ENCODE measurements at places on chromosomes 12 and 14.

- DNase-seq, result no peak
Measured at GRCh38 chr14:36661506-36662257, at the start of gene PAX9. Gene PAX9, plus strand, starts transcription at chr14:36661860. Its CDS starts 230 bp downstream, at chr14:36662090.

GRCh38 chr14:95045836-95046430, 111.4 kb downstream of the DICER1 start:
- DNase-seq, result peak; percentile 10

DNA sequence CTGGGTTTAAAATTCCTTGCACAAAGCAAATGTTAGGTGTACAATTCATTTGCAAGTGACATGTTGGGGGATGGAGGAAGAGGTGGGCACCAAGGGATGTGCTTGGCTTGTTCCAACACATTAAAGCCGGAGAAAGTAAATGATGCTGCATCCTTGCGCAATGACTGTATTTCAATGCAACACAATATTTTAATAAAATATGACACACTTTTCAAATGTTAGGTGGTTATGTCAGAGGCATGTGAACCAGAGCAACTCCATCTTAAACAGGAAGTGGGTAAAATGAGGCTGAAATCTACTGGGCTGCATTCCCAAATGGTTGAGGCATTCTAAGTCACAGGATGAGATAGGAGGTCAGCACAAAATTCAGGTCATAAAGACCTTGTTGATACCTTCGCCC, 53.6 kb upstream of the ARHGAP5 start:
- no peak for DNase-seq

GRCh38 chr12:46267825-46268582, 839 bp downstream of the SLC38A1 start:
- DNase-seq, result peak; percentile 12

- no peak for DNase-seq
Measured at GRCh38 chr14:23097786-23098185, 2.5 kb downstream of the C14orf119 start.

GRCh38 chr12:49091836-49092085, 2.8 kb downstream of the DHH start:
- DNase-seq, result no peak

DNA sequence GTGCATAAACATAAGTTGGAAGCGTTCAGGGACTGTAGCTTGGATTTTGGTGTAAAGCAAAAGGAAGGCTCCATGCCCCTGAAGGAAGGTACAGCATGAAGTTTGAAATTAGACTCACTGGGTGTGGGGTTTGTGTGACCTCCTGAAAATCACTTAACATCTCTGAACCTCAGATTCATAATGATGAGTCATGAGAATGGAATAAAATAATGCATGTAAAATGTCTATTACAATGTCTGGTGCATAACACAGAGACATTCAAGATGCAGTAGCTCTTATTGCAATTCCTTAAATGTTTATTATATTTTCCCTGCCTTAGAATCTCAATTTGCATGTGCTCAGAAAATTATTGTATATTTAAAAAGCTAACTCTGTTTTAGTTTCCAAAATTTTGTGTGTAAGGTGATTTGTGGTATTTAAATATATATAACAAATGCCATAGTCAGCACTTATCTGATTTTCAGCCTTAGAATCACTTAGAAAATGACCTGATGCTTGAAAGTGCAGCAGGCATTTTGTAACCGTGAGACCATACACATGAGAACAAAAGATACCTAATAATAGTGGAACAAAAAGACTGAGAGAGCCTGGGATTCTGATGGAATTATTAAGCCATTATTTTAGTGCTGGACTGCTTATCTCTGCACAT, 66.3 kb downstream of the E2F7 start:
- DNase-seq, result no peak

GRCh38 chr14:69769623-69770022, 2.7 kb downstream of the SRSF5 start:
- no peak for DNase-seq

GRCh38 chr12:92133171-92133570, 12.5 kb downstream of the BTG1 start:
- DNase-seq, result no peak

DNA sequence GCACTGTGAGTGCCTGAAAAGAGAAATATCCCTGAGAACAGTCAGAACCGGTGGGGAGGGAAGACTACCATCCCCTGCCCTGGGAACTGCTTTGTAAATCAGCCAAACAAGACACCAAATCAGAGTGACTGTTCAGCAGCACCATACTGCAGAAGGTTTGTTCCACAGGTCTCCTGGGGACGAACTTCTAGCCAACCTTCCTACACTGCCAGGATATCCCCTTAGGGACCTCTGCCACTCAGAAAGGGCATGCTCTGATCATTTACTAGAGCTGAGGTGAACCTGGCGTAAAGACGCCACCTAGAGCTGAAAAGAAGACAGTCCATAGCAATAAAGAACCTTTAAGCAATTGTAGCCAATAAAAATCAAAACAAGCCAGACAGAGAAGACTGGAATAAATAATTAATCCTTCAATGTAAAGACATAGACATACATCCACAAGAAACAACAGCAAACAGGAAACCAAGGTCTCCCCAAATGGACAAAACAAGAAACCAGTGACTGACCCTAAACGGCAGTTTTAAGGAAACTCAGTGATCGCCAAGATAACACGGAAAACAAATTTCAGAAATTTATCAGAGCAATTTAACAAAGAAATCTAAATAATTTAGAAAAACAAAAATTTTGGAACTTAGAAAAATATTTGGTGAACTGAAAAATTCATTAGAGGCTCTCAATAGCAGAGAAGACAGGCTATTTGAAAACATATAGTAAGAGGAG, 228.1 kb upstream of the AMIGO2 start:
- DNase-seq, result no peak

DNA sequence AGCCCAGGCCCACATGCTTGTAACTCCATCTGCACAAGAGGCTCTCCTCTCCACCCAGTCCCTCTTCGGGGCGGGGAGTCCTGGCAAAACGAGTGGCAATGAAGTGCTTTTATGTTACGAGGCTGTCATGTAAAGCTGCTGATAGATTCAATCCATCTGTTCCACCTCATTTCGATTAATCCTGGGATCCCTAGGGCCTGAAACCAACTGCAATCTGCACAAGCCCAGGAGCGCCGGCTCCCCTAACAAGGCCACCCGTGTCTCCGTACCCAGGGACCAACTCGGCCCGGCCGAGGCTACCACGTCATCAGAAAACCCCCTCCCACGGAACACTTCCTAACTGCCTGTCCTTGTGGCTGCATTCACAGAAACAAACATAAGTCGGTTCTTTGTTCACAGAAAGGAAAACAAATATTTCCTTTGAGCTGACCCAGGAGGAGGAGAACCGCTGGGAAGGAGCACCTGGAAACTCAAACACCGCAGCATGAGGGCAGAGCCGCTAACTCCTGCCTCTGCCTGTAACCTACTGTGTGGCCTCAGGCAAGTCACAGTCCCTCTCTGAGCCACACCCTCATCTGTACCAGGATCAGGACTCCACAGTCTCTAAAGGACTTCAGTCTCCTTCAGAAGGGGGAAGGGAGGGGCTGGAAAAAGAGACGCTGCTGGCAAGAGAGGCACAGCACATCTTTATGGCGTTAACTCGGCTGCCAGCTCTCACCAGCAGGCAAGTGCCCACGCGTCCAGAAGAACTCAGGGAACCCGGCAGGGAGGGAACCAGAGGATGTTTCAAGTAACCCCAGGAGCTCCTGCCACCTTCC, 47.8 kb downstream of the CCDC88C start:
- DNase-seq, result no peak

DNA sequence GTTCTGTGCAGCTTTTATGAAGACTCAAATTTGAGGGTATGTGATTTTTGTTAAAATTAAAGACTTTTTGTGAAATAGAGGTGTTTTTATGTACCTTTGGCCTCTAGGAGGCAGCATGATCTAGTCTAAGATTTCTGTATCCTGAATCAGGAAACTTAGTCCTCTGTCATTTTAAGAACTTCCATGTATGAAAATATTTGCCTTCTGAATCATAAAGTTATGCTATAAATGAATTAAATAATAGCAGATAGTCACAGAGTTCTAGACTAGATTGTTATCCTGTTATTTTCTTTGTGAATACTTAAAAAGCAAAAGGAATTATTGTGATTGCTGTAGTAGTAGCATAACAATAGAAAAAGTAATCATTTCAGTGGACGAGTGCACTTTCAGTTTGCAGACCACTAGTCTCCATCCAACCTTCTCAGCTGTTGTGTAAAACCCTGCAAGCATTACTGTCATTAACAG, 56.3 kb downstream of the FGD4 start:
- DNase-seq, result no peak

DNA sequence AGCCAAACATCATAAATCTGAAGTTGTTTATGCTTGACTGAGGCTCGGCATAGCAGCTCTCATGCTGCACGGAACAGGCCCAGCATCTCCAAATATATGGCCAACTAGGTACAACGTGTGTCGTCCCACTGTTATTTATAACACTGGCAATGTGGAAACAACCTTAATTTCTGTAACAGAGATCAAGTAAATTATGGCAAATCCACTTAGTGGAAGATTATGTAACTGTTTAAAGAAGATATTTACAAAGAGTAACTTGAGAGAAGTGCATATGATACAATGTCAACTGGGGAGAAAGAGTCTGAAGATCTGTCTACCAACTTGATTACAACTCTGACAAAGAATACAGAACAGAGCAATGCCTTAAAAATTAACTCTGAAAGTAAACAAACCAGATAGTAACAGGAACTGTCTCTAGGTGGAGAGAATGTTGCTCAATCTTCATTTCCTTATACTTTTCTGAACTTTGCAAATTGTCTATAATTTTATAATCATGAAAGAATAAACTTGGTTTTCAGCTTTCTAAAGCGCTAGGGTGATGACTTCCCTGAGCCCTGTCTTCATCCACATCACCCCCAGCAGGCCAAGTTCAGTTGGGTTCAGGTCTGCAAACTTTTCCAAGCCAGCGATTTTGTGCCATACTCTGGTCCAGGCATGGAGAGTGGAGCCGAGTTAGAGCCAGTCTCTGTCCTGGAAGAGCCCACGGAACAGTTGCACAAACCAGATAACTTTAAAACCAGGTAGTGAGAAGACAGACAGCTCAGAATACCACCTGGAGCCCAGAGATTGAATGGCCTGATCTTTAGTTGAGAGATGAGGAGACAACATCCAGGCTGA, 44.3 kb upstream of the BDKRB2 start:
- no peak for DNase-seq

- DNase-seq, result no peak
Measured at GRCh38 chr14:61532763-61533162, 162.6 kb upstream of the HIF1A start.

DNA sequence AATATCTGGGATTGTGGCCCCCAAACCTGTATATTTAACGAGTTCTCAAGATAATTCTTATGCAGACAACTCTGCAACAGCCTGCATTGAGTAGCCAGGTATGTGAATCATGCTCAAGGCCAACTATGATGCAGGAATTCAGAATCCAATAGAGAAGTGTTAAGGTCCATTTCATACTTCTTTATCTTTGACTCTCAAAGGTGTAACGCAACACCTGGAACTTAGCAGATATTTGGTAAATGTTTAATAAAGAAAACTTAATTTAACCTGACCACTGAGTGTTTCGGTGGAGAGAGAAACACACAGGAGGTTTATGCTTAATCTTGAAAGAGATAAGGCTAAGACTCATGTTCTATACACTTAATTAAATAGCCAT, 156.5 kb upstream of the PLEKHG7 start:
- no peak for DNase-seq

DNA sequence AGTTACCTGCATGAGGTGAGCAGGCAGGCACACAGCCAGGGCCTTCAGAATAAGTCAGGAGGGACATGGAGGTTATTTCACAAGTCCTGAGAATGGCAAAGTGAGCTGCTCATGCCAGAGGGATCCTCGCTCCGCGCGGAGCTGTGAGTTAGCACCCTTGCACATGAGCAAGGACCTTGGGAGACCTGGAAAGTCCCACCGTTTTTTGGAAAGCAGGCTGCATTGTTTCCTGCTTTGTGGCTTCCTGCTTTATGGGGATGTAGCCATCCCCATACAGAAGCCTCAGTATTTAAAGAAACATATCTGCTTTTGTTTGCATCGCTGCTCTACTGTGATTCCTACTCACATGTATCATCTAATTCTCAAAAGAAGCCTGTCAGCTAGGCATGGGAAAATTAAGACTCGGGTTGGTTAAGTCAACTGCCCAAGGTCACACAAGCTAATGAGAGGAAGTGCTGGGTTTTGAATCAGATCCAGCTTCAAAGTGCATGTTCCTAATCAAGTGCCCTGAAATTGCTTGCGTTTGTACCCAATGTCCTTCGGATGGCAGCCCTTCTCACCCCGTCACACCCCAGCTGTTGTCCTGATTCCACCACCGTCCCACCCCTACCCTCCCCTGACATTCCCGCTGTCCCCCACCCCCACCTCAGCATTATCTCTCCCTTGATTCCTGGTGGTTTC, 106.2 kb downstream of the CRACR2A start:
- DNase-seq, result no peak

DNA sequence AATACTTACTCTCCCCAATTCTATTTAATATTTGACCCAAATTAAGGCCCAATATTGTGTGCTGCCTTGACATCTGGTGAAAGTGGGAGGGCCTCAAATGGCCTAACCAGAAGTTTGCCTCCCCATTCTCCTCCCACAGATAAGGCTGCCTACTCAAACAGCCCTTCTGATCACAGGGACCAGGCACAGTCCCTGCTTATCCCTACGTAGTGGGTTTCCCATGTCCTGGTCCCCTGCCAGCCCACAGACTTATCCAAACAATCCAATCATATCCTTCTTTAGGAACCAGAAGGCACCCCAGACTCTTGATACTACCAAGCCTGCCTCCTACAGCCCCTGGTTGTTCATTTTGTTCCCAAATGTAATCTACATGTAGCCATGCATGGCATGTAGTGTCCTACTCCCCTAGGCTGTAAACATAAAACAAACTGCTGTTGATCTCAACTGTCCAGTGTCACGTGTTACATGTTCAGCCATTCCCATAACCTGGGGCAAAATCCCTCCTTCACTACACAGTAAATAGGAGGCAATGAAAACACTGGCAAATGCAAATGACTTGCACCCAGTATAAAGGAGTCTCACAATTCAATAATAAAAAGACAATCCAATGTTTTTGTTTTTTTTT, 49.3 kb downstream of the EEA1 start:
- DNase-seq, result no peak

GRCh38 chr14:55587847-55588246, 7.8 kb downstream of the KTN1 start:
- no peak for DNase-seq

- no peak for DNase-seq
Measured at GRCh38 chr12:11553871-11554533, 95.5 kb upstream of the ETV6 start.

DNA sequence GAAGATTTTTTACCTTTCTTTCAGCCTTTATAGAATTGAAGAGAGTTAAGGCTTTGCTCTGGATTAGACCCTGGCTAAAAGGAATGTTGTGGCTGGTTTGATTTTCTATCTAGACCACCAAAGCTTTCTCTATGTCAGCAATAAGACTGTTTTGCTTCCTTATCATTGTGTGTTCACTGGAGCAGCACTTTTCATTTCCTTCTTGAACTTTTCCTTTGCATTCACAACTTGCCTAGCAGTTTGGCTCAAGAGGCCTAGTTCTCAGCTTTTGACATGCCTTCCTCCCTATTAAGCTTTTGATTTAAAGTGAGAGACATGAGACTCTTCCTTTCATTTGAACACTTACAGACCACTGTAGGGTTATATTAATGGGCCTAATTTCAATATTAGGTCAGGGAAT, 64.1 kb upstream of the USP15 start:
- DNase-seq, result no peak
